ENCODE measurements at places on chromosomes 6 and 20. TPM values are rescaled to one million over a fixed set of nuclear protein-coding genes. Genes with fewer than 3 reads are reported as not detected.

SLC35D3 gene
- total RNA-seq, result 0.52 TPM

CCN6 gene
- not detected for total RNA-seq

ACTL10 gene
- total RNA-seq, result 0.42 TPM

MAFB gene
- 122 TPM for total RNA-seq

EPB41L1 gene
- total RNA-seq, result 0.21 TPM

HLA-DQA2 gene
- total RNA-seq, result 4.7 TPM

PACRG gene
- total RNA-seq, result 0.73 TPM

SIRPD gene
- 0.42 TPM for total RNA-seq

NCOA7 gene
- total RNA-seq, result 14.8 TPM

GJA10 gene
- total RNA-seq, result not detected

CGA gene
- not detected for total RNA-seq

OTOR gene
- total RNA-seq, result not detected

ENPP5 gene
- 0.42 TPM for total RNA-seq

KIAA0408 gene
- total RNA-seq, result 1.0 TPM

OR2H1 gene
- not detected for total RNA-seq

SIRPB1 gene
- 22.8 TPM for total RNA-seq

GPX5 gene
- total RNA-seq, result not detected

PET117 gene
- total RNA-seq, result 14.5 TPM

C4A gene
- total RNA-seq, result 0.94 TPM

C6orf163 gene
- total RNA-seq, result 2.0 TPM

FKBP1C gene
- 0.73 TPM for total RNA-seq

APOBEC2 gene
- total RNA-seq, result not detected

CFB gene
- 3.1 TPM for total RNA-seq

LY6G5C gene
- total RNA-seq, result 1.2 TPM

LCA5 gene
- 0.42 TPM for total RNA-seq

DYNLT2 gene
- 7.2 TPM for total RNA-seq

TRIM10 gene
- total RNA-seq, result 0.21 TPM

BMP6 gene
- total RNA-seq, result 7.7 TPM

RBPJL gene
- total RNA-seq, result not detected

RAMACL gene
- 0.73 TPM for total RNA-seq

IL20RA gene
- 0.10 TPM for total RNA-seq

KIFC1 gene
- 0.94 TPM for total RNA-seq

FLRT3 gene
- total RNA-seq, result not detected

EPHA7 gene
- under 0.01 TPM for total RNA-seq

SIRPB2 gene
- total RNA-seq, result 8.8 TPM

RAET1E gene
- total RNA-seq, result not detected

ULBP3 gene
- 0.84 TPM for total RNA-seq

APOM gene
- 3.0 TPM for total RNA-seq

LY6G6C gene
- not detected for total RNA-seq

ADTRP gene
- total RNA-seq, result 32.7 TPM

TAAR5 gene
- total RNA-seq, result not detected

EYA2 gene
- 0.10 TPM for total RNA-seq

HLA-DQB1 gene
- total RNA-seq, result 1.4 TPM
